ENCODE measurements at places on chromosomes 1 and 21. TPM values are rescaled to one million over a fixed set of nuclear protein-coding genes. Genes with fewer than 3 reads are reported as not detected.

DNA sequence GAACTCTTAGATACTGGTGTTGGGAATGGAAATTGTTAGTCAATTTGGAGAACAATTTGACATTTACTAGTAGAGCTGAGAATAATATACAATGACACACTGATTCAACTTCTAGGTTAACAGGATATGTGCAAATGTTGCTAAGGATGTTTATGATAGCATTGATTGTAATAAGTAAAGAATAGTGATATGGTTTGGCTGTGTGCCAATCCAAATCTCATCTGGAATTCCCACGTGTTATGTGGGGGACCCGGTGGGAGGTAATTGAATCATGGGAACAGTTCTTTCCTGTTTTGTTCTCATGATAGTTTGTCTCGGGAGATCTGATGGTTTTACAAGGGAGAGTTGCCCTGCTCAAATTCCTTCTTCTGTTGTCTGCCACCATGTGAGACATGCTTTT, 302.4 kb upstream of the TMPRSS15 start:
- H3K4me1 ChIP-seq, result no peaks in the 10 kb centered on the region
- no peak overlapping the region for H3K4me3 ChIP-seq
- DNase-seq, result no peak
- no peaks in the 10 kb centered on the region for H3K36me3 ChIP-seq
- no peak overlapping the region for H3K27ac ChIP-seq

GRCh38 chr1:89603651-89604413, 29.1 kb upstream of the LRRC8C start:
- H3K27ac ChIP-seq, result no peak overlapping the region
- no peak for DNase-seq
- no peak overlapping the region for H3K4me3 ChIP-seq
- peaks cover 31% of the 10 kb centered on the region for H3K4me1 ChIP-seq
- no peaks in the 10 kb centered on the region for H3K36me3 ChIP-seq
- no peaks in the 10 kb centered on the region for H3K27me3 ChIP-seq

The SLFNL1 gene
- polyA plus RNA-seq, result 0.35 TPM

DNA sequence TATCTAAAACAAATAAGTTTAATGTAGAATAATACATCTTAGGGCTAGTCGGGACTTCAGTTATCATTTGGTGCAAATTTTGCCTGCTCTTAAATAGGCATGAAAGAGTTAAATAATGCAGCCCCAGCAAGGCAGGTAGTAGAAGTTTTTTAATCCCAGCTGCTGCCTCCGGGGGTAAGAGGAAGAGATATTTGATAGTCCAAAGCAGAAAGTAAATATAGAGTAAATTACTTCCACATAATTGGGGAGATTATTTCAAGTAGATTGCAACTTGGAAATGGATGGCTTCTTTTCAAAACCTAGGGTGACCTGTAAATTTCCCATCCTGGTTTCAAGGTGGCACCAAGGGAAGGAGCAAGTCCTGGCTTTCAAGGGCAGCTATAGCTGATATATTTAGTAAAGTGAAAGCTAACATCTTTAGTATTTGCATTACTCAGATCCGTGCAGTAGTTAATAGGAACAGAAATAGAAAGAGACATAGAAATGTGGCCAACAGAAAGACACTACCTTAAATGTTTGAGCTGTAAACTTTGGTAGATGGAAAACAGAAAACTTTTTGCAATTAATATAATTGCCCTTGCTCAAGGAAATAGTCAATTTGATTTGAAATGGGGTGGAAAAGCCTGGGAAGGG, 109.1 kb downstream of the LMO4 start:
- no peaks in the 10 kb centered on the region for H3K4me1 ChIP-seq
- no peaks in the 10 kb centered on the region for H3K27me3 ChIP-seq
- H3K4me3 ChIP-seq, result no peak overlapping the region
- H3K27ac ChIP-seq, result no peak overlapping the region
- H3K36me3 ChIP-seq, result no peaks in the 10 kb centered on the region
- DNase-seq, result no peak

- DNase-seq, result no peak
- no peak overlapping the region for H3K27ac ChIP-seq
- H3K27me3 ChIP-seq, result peaks cover 14% of the 10 kb centered on the region
- no peaks in the 10 kb centered on the region for H3K4me1 ChIP-seq
These were observed 6.3 kb downstream of the CRCT1 start for GRCh38 chr1:152520561-152521090.

The EPHB2 gene
- 0.01 TPM for polyA plus RNA-seq

DNA sequence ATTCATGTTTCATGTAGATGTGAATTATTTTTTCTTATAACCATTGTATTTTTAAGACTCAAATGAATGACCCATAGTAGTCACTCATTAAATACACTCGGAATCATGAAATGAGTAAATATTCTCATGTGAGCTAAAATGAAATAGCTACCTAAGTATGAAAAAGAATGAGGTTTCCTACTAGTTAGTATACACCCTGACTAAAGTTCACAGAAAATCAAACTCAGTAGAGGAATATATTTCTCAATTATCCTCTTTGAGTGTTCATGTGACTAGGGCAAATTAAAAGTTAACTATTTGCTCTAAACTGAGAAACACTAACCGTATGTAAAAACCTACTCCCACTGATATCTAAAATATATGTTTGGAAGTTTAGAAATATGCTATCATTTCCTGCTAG, 187.8 kb downstream of the BRINP3 start:
- no peaks in the 10 kb centered on the region for H3K27me3 ChIP-seq
- no peak for DNase-seq
- H3K4me1 ChIP-seq, result no peaks in the 10 kb centered on the region

The ADGRL4 gene
- polyA plus RNA-seq, result not detected

- H3K4me3 ChIP-seq, result no peak overlapping the region
- H3K27me3 ChIP-seq, result no peaks in the 10 kb centered on the region
- peaks cover 23% of the 10 kb centered on the region for H3K4me1 ChIP-seq
- DNase-seq, result no peak
These were observed 14.6 kb downstream of the CEP350 start for GRCh38 chr1:179968994-179969919.

- DNase-seq, result no peak
- H3K27me3 ChIP-seq, result peaks cover under 1% of the 10 kb centered on the region
These were observed 186.0 kb downstream of the DYRK1A start for GRCh38 chr21:37552496-37553029.

- peak overlapping the region; percentile 86 for H3K4me3 ChIP-seq
- H3K27ac ChIP-seq, result peak overlapping the region; percentile 89
- H3K27me3 ChIP-seq, result no peaks in the 10 kb centered on the region
- peaks cover 15% of the 10 kb centered on the region for H3K4me1 ChIP-seq
- H3K36me3 ChIP-seq, result peaks cover 22% of the 10 kb centered on the region
These were observed 405 bp upstream of the UHMK1 start for GRCh38 chr1:162497104-162497722.

GRCh38 chr1:202821467-202821866, 10.7 kb downstream of the PCAT6 start:
- H3K27me3 ChIP-seq, result no peaks in the 10 kb centered on the region
- no peak for DNase-seq
- H3K4me1 ChIP-seq, result no peaks in the 10 kb centered on the region
- no peak overlapping the region for H3K27ac ChIP-seq

DNA sequence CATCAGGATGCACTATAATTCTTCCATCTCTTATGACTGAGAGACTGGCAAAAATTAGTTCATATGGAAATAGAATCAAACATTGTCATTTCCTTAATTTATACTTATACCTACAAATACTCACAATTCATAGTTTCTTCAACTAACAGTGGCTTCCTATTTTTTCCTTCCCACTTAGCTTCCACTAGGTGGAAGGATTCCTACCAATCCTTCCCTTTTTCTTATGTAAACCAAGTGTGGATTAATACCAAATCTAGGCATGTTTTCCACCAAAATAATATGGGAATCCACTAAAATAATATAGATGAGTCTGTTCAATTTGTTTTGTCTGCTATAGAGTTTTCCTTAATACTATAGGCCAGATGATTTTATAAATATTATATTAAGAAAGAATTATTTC, 1537.1 kb downstream of the PLA2G4A start:
- DNase-seq, result no peak
- H3K4me3 ChIP-seq, result no peak overlapping the region
- no peak overlapping the region for H3K27ac ChIP-seq
- no peaks in the 10 kb centered on the region for H3K4me1 ChIP-seq
- H3K27me3 ChIP-seq, result no peaks in the 10 kb centered on the region

- H3K4me3 ChIP-seq, result no peak overlapping the region
- H3K27me3 ChIP-seq, result no peaks in the 10 kb centered on the region
- no peak overlapping the region for H3K27ac ChIP-seq
- no peak for DNase-seq
- H3K4me1 ChIP-seq, result no peaks in the 10 kb centered on the region
These were observed 94.3 kb downstream of the KCNJ6 start for GRCh38 chr21:37821786-37822450.

DNA sequence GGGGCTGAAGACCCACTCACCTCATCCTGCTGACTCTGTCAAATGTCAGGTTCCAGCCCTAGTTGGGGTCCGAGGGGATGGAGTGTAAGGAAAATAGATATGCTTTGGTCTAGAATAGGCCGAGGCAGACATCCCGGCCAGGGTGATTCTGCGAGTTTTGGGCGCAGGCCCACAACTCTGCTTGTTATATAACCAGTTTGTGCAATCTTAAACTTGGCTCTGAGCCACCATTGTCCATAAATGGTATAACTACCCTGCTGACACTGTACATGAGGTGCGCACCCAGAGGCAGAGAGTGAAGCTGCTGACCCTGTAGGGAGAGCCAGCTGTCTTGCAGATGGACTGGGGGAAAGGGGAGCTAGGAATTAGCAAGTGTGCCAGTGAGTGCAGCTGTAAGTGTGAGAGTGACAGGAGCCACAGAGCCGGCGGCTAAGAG, 1388.8 kb downstream of the AMY1C start:
- H3K36me3 ChIP-seq, result no peaks in the 10 kb centered on the region
- H3K27me3 ChIP-seq, result no peaks in the 10 kb centered on the region
- no peak overlapping the region for H3K27ac ChIP-seq
- H3K4me3 ChIP-seq, result no peak overlapping the region
- no peak for DNase-seq
- H3K4me1 ChIP-seq, result no peaks in the 10 kb centered on the region

DNA sequence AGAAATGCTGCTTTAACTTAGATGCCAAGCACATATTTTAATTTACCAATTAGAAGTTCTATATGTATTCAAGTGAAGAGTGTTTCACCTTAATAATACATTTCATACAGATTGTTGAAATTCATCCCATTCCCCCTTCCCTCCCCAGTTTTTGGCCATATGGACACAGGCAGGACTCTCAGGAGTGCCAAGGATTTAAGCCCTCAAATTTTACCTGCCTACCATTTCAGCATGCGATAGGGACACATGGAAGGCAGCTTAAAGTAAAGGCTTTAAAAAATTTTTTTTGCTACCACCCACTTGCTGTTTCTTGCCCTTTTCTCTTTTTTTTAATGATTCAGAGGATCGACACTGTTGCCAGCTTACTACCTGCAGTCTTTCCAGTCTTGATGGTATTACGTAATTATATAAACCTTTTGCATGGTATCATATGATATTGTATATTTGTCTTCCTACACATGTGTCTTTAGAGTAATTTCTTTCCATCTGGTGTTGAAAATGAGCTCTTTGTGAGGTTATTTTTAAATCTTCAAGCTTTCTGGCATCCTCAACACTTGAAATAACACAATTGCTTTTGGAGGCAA, 7.0 kb downstream of the EPB41 start:
- no peak for DNase-seq
- H3K27me3 ChIP-seq, result no peaks in the 10 kb centered on the region
- H3K36me3 ChIP-seq, result peaks cover 6% of the 10 kb centered on the region
- H3K4me3 ChIP-seq, result no peak overlapping the region

GRCh38 chr1:101003012-101003650, 22.5 kb downstream of the DPH5 start:
- no peak for DNase-seq
- H3K36me3 ChIP-seq, result peaks cover 8% of the 10 kb centered on the region
- no peak overlapping the region for H3K4me3 ChIP-seq
- no peaks in the 10 kb centered on the region for H3K27me3 ChIP-seq
- peaks cover 18% of the 10 kb centered on the region for H3K4me1 ChIP-seq

GRCh38 chr1:53073287-53073686, 11.3 kb downstream of the PODN start:
- no peak for DNase-seq
- H3K4me3 ChIP-seq, result no peak overlapping the region

DNA sequence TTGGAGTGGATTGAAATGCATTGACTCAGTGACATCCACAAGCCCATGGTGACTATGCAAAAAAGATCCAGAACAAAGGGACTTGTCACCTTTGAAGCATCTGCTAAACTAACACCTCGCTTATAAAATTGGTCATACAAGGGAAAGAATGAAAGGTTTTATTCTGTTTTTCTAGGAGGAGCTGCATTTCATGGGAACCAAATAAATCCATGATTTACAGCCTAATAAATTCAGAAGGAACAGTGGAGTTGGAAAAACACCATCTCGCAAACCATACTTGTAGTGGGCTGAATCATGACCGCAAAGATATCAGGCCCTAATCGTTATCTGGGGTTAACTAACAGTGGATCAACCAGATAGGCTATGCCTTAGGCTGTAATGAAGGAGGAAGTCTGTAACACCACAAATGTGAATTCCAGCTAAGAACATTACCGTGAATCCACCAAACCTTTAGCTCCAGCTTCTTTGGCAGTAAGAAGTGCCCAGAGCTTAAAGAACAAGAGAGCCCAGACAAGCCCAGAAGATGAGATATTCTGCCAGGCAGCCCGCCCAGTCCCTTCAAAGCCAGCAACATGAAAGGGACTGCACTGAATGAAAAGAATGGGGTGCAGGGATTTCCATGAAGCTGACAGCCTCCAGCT, 27.4 kb downstream of the RSPH1 start:
- H3K36me3 ChIP-seq, result no peaks in the 10 kb centered on the region
- peaks cover 37% of the 10 kb centered on the region for H3K4me1 ChIP-seq
- no peak for DNase-seq
- H3K27me3 ChIP-seq, result peaks cover 14% of the 10 kb centered on the region
- H3K4me3 ChIP-seq, result no peak overlapping the region
- no peak overlapping the region for H3K27ac ChIP-seq

The ZNF683 gene
- 0.46 TPM for polyA plus RNA-seq

- H3K27me3 ChIP-seq, result no peaks in the 10 kb centered on the region
- H3K36me3 ChIP-seq, result no peaks in the 10 kb centered on the region
- H3K27ac ChIP-seq, result no peak overlapping the region
- no peak for DNase-seq
These were observed 43.3 kb downstream of the S100B start for GRCh38 chr21:46561445-46562090.
